ENCODE measurements at places on chromosomes 4 and X. TPM values are rescaled to one million over a fixed set of nuclear protein-coding genes. Genes with fewer than 3 reads are reported as not detected.

Gene FRAS1
- total RNA-seq: 5.7 TPM

Gene FAT4
- total RNA-seq: 17.7 TPM

Gene HERC5
- total RNA-seq: 9.2 TPM

Gene TRAM1L1
- total RNA-seq: 2.5 TPM

Gene PHKA1
- total RNA-seq: 3.7 TPM

Gene TXK
- 0.30 TPM for total RNA-seq

Gene HAND2
- 3.3 TPM for total RNA-seq

Gene FAT1
- total RNA-seq: 85.2 TPM

Gene FOXR2
- not detected for total RNA-seq

Gene MAGEA4
- total RNA-seq: not detected

Gene DCAF8L2
- total RNA-seq: not detected

Gene POLN
- total RNA-seq: 9.6 TPM

Gene NUDT6
- total RNA-seq: 8.7 TPM

Gene ARHGAP10
- total RNA-seq: 217 TPM

Gene PTPN13
- total RNA-seq: 96.9 TPM

Gene PLP2
- total RNA-seq: 34.7 TPM

All from tibial nerve (tissue), 4 donors.